Right lung (tissue), 10 donors: ENCODE measurements at places on chromosomes 7 and 10. TPM values are rescaled to one million over a fixed set of nuclear protein-coding genes. Genes with fewer than 3 reads are reported as not detected.
A peak's percentile ranks its signal among the peaks of the same experiment; 100 is the strongest.

GRCh38 chr7:140451716-140452115, 27.6 kb downstream of the MKRN1 start:
- no peak for DNase-seq

DNA sequence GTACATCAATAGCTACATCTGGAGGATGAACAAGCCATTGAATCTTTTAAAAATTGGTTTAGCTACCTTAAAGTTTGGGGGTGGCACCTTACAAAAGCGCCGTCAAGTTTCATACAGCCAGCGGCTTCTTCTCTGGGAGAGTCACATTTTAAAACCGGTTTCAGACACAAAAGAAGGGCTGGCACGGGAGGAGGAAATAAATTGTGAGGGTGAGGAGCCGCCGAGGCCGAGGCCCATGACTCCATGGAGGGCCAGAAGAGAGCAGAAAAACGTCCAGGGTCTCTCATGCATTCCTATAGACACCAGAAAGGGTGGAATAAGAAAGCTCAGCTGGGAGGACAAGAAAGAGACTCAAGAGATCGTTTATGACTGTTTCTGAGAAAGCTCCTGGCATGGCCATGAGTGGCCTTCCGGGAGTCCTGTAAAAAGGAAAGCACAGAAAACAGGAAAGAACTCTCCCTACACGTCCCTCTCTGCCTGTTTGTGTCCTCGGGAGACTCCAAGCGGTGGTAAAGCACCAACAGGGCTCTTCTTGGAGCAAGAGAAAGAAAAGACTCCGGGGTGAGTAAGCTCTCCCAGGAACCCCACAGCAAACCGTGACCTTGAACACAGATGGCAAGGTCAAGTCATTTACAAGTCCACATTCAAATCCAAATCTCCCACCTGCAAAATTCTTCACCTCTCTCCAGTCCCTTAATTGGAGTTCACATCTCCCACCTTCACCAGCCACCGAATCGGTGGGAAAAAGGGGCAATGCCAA, 1.8 kb downstream of the FRAT2 start:
- no peak for DNase-seq

DNA sequence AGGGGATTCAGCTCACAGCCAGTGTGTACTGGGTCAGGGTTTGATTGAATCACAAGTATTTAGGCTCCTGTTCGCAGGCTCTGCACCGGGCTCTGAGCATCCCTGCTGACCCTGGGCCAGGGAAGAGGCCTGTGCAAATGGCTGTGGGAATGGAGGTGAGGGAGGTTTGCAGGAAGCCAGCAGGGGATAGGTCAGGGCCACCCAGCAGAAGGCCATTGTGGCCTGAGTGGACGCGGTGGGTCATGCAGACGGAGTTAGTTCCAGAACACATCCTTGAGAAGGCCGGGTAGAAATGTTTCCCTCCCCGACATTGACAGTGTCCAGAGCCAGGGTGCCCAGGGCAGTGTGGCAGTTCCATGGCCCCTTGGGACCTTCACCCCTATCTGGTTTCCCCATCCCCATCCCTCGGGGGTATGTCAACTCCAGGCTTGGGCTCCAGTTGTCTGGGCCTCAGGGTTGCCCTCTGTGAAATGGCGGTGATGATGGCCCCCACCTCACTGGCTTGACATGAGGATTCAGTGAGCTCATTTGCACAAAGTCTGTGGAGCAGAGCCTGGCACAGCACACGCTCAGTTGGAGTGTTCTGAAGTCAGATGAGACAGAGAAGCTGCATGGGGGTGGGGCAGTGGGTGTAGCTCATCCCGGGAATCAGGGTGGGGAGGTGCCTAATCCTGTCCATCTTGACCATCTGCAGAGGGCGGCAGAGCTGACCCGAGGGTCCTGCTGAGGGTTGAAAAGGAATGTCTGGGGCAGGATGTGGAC, 107.6 kb downstream of the ADCY1 start:
- no peak for DNase-seq

DNA sequence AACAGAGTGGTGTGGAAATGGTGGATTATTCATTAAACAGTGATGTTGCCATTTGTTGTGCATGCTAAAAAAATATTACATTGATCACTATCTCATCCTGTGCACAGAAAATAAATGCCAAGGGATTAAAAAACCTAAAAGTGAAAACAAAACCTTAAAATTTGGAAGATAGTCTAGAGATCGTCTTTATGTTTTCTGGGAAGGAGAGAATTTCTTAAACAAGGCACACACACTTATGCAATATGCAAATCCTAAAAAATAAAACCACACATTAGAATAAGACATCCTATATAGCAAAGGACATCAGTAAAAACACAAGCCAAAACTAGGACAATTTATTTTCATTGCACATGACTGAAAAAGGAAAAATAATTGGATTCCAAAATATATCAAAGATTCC, 54.5 kb downstream of the MACC1 start:
- no peak for DNase-seq

DNA sequence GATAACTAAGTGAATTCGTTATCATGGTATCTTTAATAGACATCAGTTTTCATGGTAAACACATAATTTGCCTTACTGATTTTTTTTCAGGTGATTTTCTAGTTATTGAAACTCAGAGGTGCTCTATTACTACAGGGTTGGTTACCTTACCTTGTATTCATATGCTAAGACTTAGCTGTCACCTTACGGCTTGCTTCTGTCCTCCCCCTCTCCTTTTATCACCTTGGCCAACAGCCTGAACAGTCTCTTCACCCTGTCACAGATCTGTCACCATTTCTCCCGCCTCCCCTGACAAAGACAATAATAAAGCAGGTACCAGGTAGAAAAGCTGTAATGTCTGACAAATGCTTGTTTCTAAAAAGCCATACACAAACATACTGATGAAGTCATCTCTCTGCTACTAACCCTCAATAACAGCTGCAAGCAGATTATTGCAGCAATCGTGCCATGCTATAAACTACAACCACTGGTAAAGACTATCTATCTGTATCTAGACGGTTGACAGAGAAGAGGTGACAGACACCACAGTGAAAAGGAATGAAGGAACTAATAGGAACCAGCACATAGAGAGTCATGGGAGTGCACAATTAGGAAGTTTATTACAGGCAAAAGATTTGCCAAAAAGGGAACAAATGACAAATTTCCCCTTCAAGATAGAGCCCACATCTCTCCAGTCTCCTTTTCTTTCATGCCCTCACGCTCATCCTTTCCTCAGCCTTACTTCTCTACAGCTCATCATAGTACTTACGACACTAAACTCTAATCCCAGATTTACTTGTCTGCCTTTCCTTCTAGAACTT, 57.2 kb downstream of the ARHGAP12 start:
- no peak for DNase-seq

Gene CPA2
- polyA plus RNA-seq: 0.38 TPM

DNA sequence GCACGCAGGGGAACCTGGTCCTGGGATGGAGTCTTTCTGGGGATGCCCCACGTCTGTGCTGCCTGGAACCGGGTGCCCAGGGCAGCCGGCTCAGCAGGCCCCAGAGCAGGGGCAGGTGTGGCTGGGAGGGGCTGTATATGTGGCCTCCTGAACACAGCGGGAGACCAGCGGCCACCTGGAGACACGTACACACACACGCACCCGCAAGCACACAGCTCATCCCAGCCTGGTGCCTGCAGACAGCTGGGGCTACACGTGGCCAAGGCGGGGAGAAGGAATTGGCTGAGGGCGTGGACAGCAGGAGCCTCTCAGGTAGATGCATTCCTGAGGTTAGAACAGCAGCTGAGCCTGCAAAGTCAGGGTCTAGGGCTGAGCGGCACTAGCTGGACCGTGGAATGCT, 14.0 kb downstream of the ADAM8 start:
- DNase-seq: no peak

Gene APBB1IP
- polyA plus RNA-seq: 2.2 TPM

Gene UBE2H
- polyA plus RNA-seq: 88.3 TPM

Gene GPRIN2
- 13.0 TPM for polyA plus RNA-seq

- no peak for DNase-seq
These were observed 1.9 kb upstream of the ARID5B start for GRCh38 chr10:61899663-61899996.

GRCh38 chr7:24812305-24812945, 55.2 kb upstream of the GSDME start:
- no peak for DNase-seq

DNA sequence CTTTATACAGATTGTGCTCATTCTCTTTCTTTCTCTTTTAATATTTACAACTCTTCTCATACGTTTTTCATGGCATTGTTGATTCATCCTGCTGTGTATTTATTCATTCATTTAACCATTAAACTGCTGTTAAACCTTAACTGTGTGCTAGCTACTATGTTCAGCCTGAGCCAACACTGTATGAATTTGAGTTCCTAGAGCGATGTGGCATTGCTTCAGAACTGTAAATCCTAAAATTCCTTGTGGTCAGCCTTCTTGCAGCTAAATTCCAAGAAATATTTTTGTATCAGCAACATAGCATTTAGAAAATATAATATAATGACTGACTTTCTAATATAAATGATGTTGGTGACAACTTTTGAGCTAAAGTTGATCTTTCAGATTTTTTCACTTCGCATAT, 184.7 kb upstream of the FZD1 start:
- DNase-seq: no peak

DNA sequence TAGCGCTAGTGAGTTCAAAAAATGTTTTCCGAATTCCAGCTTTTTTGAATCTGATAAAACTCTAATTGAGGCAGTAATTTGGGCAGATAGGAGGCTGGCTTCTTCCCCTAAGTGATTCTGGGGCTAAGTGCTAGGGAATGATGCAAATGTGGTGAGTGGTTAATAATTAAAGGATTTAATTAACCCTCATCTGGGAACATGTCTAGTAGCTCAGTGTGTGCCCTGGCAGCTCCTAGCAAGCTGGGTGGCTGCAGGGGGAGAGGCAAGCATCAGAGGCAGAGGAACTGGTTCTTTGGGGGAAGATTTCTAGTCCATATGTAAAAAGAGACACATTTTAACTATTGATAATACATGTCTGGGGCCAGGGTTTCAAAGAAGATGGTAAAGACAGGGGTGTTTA, 354.5 kb downstream of the WDR11 start:
- no peak for DNase-seq

DNA sequence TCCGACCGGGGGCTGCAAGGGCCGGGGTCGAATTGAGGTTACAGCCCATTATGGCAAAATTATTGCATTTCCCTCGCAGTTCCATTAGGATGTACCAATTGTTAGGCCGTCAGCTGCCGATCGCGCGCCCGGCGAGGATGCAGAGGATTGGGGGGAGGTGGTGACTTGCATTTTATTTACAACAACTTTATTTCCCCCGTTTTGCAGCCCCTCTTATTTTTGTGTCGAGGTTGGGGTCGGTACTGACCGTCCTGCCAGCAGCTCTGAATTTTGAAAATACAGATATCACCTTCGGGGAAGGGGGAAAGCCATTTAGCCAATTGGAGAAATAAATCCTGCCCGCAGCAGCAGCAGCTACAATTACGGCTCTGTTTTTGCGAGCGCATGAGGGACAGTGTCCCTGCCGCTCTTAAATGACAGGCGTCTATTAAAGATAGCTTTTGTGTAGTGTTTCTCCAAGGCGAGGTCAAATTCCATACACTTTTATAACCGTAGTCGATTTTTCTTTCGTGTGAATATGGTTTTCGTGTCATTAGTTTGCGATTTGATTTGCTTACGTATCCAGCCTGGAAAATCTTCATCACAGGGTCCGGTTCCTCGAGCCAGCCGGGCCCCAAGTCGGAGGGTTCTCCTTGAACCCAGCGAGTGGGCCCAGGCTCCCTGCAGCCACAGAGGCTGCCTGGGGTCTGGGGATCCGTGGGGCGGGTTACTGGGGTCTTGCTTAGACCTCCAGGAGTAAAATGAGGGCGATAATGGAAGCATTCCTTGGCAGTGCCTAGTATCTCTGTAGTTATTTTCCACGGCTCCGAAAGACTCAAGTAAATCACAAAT, 684 bp upstream of the HOXA5 start:
- DNase-seq: no peak

GRCh38 chr10:104731192-104731591, 90.1 kb downstream of the SORCS3 start:
- no peak for DNase-seq

DNA sequence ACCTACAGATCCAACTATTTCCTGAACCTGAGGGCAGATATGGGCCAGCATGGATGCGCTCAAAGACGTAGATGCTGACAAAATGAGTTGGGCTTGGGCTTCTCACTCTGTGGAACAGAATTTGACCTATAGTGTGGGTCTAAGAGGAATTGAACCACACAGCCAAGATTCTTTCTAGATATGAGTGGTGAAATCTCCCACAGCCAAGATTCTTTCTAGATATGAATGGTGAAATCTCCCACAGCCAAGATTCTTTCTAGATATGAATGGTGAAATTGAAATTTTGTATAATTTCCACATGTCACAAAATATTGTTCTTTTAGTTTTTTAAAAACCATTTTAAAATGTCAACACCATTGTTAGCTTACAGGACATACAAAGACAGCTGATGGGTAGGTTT, 215.4 kb upstream of the LRGUK start:
- no peak for DNase-seq

Gene BLNK
- 16.9 TPM for polyA plus RNA-seq

DNA sequence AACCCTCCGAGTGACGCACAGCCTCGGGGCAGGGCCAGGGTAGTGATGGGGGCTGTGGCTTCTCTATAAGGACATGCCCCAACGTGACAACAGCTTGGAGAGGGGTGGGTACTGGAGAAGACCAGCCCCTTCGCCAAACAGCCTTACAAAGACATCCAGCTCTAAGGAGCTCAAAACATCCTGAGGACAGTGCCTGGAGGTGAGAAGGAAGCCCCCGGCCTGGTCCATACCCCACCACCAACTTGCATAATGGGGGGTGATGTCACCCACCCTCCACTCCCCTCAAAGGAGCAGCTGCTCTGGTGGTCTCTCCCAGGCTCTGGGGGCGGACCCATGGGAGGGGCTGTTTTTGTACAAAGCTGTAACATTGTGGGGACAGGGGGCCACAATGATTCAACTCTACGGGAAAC, 15.1 kb downstream of the PRSS2 start:
- DNase-seq: no peak

GRCh38 chr10:110445871-110446270, 51.8 kb upstream of the DUSP5 start:
- DNase-seq: no peak

Gene SEMA3A
- 36.2 TPM for polyA plus RNA-seq

DNA sequence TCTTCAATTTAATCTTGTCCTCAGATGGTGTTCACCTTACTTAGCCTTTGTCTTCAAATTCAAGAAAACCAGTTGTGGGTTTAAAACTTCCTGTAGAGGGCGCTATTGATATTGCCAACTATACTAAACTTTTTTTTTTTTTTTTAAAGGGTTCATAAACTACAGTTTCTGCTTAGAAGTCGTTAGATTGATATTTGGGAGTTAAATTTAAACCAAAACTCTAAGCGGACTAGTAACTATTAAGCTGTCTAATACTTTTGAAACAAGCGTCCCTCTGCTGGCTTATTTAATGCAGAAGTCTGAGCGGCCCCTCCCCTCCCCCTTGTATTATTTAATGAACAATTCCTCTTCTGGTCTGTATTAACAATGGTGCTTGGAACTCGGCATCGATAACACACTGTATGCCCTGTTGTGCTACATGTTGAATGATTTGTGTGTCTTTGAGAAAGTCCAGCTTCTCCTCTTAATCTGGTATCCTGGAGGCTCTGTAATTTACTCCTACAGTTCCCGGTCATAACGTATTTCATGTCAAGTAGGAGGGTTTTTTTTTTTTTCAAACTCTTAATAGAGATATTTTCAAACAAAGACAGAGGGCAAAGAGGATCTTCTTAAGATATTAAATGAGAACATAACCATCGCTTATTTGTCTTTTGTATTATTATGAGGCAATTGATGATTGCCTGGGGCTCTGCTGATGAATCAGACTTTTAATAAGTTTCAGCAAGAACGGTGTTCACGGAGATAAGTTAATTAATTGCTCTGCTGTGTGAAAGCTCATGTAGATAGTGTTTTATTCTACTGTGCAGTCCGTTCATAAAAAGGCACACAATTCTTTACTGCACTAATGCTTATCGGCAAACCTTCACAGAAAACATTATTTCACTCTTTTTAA, 22.6 kb upstream of the CREB5 start:
- peak; percentile 71 for DNase-seq

Gene EXOSC1
- 35.5 TPM for polyA plus RNA-seq

Gene POMZP3
- polyA plus RNA-seq: 19.8 TPM
